ENCODE measurements at places on chromosomes 3 and 15.

- no peak for DNase-seq
These were observed 355.4 kb downstream of the FGF12 start for GRCh38 chr3:192371870-192372400.

DNA sequence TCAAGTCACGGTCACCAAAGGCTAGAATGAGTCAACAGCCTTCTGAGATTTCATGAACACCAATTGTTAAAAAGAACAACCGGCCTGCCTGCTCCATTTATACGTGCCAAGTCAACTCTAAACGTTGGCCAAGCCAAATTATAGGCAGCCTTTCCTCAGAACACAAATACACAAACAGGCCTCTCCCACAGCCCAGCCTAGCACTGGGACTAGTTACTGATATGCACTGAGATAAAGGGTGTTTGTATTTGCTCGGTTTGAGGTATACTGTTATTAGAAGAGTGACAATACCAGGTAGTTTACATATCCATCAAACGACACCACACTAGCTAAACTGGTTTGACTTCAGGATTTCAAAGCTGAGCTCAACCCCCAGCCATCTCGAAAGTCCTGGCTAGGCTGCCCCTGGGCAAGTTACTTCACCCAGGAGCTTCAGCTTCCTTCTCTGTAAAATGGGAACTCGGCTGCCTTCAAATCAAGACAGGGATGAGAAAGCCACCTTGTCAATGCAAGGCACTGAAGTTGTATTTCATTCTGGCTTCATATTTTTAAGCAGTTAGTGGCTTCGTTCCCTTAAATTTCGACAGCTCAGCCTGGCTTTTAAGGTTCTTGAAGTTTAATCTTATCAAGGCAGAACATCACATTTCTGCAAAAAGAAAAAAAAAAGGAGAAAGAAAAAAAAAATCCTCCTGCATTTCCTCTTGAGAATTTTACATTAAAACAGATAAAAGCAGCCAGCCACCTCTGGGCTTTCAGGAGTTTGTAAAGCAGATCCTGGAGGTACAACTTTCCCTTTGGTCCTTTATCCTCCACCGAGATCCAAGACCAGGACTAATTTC is 4.0 kb downstream of the TLE3 start:
- DNase-seq = no peak

DNA sequence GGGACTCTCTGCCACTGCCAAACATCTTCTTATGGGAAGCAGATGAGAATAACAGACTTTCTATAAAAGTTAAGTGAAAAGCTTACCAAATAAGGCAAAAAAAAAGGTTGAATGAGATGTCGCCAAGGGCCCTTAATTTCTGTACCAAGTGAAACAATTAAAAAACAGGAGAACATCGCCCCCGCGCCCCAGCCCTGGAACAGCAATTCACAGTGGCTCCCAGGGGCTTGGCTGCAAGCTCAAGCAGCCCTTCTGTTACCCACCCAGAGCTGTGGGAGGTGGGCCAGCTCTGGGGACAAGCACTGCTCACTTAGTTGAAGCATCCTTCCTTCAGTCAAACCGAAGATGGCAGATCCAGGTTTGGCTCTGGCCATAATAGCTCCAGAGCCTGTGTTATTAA is 208.0 kb downstream of the ERC2 start:
- DNase-seq = no peak

DNA sequence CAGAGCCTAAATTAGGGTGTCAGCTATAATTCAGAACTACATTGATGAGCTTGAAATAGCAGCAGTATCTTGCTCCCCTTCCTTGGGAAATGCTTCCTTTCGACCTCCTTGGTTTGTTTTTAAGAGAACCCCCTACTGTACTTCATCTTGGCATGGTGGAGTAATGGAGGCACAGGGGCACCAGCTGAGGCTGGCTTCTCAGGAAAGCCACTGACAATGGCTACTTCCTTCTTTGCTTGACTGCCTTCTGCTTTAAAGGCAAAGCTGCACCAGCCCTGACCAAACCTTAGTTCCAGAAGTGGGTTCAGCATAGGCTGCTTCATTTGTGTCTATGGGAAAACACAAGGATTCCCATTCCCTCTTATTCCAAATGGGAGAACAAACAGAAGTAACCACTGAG is 1.5 kb upstream of the FBXL22 start:
- DNase-seq = no peak

DNA sequence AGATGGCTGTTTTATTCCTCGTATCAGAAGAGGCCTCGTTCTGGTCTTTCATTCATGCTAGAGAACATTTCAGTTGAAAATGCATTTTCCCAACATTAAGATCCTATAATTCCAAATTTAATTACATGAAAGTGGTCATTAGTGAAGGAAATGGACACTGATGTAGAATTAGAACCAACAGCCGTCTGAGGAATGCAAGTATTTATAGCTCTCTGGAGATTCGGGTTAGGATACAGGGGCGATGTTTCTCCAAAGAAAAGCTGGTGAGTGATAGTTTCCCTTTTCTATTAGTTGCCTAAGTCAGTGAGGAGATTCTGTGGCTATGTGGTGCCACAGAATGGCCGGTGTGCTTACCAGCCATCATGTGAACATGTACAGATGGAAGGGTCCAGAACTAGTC is 109.0 kb upstream of the IL12A start:
- no peak for DNase-seq

GRCh38 chr15:90375071-90375470 is 13.0 kb upstream of the IQGAP1 start:
- no peak for DNase-seq

- no peak for DNase-seq
These were observed 32.8 kb downstream of the PLSCR1 start for GRCh38 chr3:146511402-146512134.

- DNase-seq = no peak
These were observed 37.4 kb downstream of the FILIP1L start for GRCh38 chr3:100076731-100077529.

GRCh38 chr15:70281811-70282307 is 184.1 kb upstream of the TLE3 start:
- no peak for DNase-seq

GRCh38 chr3:123297627-123297899 is 95.8 kb downstream of the SEC22A start:
- no peak for DNase-seq

DNA sequence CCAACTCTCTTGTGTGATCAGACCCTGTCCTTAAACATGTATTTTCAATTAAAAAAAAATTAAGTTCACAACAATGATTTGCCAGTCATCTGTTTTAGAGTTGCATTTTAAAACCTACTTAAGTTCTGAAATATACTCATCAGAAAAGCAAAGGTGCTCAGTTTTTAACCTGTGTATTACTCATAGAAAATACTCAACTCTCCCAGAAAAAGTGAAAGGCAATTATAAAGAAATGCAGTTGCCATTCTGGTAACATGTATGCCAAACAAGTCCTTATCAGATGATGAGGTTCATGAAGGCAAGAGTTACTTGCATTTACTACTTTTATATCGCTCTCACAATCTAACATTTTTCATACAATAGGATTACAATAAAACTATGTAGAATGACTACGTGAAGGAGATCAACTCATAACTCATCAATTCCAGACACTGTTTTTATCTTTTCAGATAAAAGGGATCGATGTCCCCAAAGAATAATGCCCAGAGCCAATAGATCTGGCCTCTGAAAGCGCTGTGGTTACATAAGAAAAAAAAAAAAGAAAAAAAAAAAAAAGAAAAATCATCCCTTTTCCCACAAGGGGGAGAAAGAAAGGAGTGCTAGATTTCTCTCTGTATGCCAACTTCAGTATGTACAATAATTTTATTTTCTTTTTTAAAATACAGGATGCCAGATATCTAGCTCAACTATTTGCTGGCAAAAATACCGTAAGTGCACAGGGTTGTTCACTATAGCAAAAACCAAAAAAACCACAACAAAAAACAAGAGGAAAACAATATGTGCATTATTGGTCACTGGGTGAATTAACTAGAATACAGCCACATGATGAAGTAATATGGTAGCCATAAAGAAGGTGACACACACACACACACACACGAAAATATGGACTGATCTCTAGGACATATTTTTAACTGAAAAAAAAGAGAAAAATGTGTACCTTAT is 137.4 kb downstream of the NR1I2 start:
- DNase-seq = no peak

GRCh38 chr15:65611888-65612615 is 1.1 kb upstream of the INTS14 start:
- DNase-seq = no peak

- DNase-seq = no peak
These were observed 8.5 kb downstream of the KLHL18 start for GRCh38 chr3:47291158-47291753.

DNA sequence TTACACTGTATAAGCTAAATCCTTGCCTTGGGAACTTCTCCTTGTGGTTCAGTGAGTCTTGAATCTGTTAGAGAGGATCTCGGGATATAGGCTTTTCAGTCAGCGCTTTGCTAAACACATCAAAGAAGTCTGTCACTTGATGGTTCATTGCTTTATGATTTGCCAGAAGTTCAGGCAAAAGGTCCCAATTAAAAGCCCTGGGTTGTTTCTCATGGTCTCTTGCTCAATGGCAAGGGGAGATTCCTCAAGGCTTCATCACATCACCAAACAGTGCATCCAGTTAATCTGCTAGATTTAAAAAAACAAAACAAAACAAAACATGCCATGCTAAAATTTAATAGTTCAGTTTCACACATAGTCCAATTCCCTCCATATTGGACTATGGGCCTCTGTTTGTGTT is 114.8 kb downstream of the FILIP1L start:
- no peak for DNase-seq

DNA sequence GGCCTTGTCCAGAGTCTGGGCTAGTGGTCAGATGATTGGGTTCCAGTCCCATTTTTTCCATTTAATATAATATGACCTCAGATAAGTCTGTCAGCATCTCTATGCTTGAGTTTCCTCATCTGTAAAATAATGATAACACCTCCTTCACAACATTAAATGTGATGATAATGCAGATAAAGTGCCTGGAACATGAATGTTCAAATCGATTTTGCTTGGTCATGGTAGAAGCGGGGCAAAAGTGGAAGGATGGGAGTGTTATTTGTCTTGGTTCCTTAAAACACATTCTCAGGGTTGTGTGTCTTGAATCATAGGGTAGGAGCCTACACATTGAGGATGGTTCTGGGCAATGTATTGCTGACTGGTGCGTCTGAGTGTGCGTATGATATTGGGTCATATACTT is 16.9 kb downstream of the ARIH2 start:
- DNase-seq = no peak

GRCh38 chr3:196875258-196875657 is 7.5 kb downstream of the SENP5 start:
- DNase-seq = no peak

- no peak for DNase-seq
These were observed 632.2 kb downstream of the MAGI1 start for GRCh38 chr3:65406470-65406869.

DNA sequence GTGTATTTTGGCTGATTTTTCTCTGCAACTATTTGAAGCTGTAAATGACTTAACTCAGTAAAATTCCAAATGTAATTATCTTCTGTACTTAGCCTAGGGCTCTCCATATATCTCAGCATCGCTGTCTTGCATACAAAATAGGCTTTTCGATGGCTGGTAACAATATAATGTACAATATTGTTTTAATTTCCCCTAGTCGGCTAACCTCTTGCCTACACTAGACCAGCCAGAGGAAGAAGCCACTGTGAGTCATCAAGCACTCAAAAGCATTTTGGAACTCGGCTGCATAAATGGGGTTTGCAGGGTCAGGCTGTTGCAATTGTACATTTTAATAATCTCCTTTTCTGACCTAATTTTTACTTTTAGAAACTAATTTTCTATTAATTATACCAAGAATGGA is 583.8 kb downstream of the FOXP1 start:
- DNase-seq = no peak

DNA sequence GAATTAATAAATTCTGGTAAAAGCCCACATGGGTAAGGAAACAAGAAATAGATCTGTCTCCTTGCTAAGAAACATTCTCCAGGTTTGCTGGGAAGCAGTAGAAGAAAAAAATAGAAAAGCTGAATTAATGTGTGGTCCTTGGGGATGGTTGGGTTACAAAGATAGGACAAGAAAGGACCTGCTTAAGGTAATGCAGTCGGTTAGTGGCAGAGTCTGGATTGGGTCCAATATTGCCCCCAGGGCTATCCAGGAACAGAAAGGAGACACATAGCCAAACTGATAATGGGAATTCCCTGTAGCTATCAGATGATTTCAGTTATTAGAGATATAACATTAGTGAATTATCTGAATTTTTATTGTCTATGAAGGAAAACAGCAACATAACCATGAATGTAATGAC is 584.3 kb downstream of the ROBO1 start:
- DNase-seq = no peak

DNA sequence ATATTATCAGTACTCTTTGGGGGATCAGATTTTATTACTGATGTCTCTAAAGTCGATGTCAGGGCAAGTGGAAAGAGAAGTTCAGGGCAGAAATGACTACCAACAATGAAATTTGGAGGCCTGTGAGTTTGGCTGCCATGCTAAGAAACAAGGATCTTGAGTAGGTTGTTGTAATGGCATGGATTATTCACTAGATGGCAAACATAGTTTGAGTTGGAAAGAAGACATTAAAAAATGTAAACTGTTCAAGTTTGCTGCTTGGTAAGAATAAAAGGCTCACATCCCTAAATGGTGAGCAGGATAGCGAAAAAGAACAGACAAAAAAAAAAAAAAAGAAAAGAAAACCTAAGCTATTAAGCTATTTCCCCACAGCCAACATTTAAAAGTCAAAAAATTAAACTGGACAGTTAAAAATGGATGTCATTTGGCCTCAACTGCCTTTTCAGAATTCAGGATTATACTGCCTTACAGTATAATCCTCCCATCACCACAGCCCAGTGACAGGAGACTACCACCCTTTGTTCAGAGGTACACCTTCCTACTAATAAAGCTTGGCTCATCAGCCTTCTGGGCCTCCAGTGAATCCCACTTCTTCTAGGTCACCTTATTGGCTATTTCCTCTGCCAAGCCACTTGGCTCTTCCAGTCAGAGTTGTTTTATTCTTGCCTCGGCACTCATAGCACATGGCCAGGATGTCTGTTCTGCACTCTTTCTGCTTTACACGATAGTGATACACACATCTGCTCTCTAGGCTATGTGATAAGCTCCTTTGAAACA is 163.7 kb downstream of the PLD1 start:
- DNase-seq = no peak

DNA sequence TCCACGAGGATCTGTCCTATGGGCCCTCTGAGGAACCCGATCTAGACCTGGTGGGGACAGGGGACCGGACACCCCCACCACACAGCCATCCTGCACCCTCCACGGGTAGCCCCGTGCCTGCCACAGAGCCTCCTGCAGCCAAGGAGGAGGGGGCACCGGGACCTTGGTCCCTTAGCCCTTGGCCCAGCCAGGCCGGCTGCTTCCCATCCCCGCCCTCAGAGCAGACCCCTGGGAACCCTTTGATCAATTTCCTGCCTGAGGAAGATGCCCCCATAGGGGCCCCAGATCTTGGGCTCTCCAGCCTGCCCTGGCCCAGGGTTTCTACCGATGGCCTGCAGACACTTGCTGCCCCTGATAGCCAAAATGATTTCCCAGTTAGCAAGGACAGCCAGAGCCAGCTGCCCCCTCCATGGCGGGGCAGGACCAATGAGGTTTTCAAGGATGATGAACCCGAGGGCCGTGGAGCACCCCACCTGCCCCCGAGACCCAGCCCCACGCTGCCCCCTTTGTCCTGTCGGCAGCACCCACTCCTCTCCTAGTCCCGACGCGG is 91.5 kb downstream of the TBC1D2B start:
- DNase-seq = no peak
